ENCODE measurements at places on chromosomes 12 and 14.

GRCh38 chr12:89950421-89950820 is 241.8 kb upstream of the ATP2B1 start:
- no peak for ATAC-seq

DNA sequence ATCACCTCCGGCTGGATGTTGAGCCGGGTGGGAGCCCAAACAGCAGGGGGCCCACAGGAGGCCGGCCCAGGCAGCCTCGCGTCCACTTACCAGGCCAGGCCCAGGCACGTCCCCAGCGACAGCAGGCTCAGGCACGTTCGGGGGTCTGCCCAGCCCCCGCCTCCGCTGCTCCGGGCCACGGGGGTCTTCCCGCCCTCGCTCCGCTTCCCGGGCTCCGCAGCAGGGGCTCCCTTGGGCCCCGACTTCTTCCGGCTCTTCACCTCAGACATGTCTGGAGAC is 216 bp downstream of the IKBIP start:
- ATAC-seq, result no peak

GRCh38 chr12:85441741-85442140 is 161.7 kb downstream of the ALX1 start:
- no peak for ATAC-seq

DNA sequence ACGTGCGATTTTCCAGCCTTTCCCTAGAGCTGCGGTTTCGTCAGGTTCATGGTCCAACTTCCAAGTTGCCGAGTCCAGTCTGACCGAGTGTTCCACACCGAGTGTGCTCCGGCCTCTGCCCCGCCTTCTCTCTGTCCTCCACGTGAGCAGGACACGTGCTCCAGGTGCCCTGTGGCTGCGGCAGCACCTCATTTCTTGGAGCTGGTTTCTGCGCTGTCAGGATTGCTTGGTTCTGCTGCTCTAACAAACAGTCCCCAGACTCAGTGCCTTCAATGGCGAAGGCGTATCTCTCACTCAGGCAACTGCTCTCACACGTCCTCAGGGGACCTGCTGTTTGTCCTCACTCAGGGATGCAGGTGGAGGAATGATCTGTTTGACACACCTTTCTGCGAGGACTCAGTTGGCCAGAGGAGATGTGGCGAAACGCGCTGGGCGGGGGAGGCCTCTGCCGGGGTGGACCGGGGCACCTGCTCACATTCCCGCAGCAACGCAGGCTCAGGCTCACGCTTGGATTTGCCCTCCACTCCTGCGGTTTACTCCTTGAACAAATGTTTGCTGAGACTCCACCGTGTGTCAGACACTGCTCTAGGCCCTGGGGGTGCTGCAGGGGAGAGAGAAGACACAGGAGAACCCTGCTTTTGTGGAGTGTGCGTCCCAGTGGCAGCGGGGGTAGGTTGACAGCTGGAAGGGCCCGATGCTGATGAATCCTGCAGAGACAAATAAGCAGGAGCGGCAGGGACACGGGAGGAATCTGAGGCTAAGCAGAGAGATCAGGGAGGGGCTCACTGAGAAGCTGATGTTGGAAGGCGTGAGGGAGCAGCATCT is 63.4 kb upstream of the FBRSL1 start:
- ATAC-seq, result no peak

GRCh38 chr14:55028476-55028875 is 1.4 kb downstream of the SOCS4 start:
- no peak for ATAC-seq

DNA sequence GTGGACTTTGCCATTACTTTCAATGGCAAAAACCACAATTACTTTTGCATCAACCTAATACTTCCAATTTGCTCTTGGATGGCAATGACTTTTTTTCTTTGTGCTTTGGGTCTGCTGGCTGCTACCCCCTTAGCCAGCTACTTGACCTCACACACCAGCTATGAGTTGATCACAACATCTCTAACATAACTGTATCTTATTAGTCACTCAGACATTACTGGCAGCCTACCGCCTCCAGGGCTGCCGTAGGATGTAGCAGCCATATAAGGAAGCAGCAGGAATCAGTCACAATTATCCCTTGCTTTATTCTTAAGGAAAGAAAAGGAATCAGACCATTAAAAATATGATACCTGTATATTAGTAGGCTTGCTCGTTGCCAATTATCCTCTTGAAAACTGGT is 260.5 kb downstream of the ADAMTS20 start:
- no peak for ATAC-seq

GRCh38 chr12:95804291-95804690 is 13.7 kb upstream of the NTN4 start:
- ATAC-seq, result no peak

GRCh38 chr12:84694116-84694515 is 218.5 kb downstream of the SLC6A15 start:
- no peak for ATAC-seq

DNA sequence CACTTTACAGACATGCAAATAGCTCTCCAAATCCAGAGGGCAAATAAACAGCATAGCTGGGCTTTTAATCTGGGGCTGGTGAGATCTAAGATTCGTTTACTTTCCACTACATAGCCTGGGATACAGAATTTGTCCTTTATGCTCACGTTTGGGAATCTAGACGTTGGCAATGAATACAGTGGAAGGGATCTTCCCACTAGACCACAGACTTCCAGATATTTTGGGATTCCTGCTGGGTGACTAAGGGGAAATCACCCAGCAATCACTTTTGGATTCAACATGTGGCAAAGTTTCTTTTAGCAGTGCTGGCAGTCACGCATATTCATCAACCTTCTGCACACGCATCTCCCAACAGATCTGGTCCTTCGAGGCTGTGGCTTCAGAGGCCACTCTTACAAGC is 23.5 kb downstream of the APPL2 start:
- ATAC-seq, result no peak

- peak; percentile 69 for ATAC-seq
Measured at GRCh38 chr12:124428136-124428791, 133.4 kb downstream of the RFLNA start.

DNA sequence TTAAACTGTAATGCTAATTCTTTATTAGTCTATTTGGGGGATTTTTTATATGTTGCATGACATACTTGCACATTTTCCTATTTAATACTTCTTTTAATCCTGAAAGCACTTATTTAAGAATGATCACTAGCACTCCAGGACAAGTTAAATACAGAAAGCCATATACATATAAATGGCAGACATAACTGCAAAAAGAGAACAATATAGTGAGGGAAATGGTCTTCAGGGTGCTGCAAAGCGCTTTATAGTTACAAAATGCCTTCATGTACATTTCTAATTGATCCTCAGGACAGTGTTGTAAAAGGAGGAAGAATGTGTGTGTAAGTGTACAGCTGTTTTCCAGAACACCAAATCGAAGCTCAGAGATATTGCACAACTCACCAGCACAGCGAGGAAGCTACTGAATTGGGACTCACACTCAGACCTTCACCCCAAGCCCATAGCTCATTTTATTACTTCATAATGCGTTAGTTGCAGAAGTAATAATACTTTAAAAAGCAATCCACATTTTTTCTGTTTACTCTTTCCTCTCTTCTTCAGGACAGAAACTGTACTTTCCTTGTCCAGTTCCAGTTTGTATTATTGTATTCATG is 428.2 kb downstream of the RAD51B start:
- ATAC-seq, result peak; percentile 68

- ATAC-seq, result no peak
Measured at GRCh38 chr14:35196571-35196970, 74.2 kb downstream of the PRORP start.

DNA sequence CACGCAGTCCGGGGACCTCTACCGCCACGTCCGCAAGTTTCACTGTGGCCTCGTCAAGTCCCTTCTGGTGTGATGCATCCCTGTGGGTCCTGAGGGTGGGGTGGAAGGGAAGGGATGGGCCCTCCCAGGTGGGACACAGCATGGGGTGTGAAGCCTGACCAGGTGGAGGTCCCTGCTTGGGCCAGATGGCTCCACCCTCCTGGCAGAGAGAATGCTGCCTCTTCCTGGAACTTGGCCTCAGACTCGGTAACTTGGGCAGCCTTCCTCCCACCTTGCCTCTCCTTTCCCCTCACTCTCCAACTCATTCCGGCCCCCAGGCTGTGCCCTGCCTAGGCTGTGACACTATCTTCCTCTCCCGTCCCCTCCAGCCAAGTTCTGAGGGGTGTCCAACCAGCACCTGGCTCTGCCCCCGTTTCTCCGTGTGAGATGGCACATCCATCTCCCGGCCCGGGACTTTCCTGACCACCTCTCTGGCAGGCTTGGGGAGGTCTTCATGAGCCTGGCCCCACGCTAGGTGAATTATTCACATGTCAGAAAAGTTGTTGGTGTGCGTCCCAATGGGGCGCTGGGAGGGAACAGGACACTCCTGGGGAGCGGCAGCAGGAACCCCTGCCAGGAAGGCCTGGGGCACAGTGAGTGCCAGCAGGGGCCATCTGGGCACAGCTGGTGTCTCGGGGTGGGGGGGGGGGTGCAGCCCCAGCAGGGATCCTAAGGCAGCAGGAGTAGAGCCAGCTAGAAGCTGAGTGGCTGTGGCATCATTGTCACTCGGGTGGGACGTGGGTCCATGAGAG is 1.7 kb downstream of the ZBTB42 start:
- no peak for ATAC-seq

- ATAC-seq, result peak; percentile 80
Measured at GRCh38 chr12:93243689-93244513, 133.8 kb upstream of the NUDT4 start.

- ATAC-seq, result peak; percentile 29
Measured at GRCh38 chr14:24339284-24340151, at the start of gene RIPK3. Gene RIPK3, minus strand, starts transcription at chr14:24339991. Its CDS starts 165 bp downstream, at chr14:24339826.

DNA sequence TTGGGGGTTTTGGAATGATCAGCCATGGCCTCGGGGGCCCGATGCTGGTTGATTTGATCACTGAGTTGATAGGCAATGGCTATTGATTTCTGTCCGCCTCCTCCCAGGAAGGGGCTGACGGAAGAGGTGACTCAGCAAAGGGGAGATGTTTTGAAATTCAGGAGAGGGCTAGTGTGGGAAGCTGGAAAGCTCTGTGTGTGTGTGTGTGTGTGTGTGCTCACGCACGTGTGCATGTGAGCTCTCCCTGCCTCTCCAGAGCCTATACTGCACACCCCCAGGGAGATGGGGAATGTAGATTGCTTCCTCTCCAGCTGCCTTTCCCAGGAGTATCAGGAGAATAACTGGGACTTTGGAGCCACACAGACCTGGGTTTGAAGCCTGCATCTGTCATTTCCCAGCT is 184.9 kb upstream of the MYL2 start:
- no peak for ATAC-seq

DNA sequence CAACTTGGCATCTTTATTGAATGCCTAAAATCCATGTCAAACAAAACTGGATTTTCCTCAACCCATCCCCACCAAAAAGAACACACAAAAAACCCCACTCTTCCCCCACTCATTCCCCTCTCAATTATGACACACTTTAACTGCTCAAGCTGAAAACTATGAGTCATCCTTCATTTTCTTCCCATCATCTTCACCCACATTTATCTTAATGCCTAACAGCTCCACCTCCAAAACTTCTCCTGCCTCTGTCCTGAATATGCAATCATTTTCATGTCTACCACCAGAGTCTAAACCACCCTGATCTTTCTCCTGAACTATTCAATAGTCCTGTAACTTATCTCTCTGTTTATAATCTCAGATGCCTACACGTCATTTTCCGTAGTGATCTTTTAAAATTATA is 239.7 kb downstream of the BCAT1 start:
- ATAC-seq, result no peak

- ATAC-seq, result no peak
Measured at GRCh38 chr12:109277255-109277898, 31.7 kb downstream of the FOXN4 start.

- ATAC-seq, result no peak
Measured at GRCh38 chr14:102226356-102227125, 78.4 kb downstream of the MOK start.

DNA sequence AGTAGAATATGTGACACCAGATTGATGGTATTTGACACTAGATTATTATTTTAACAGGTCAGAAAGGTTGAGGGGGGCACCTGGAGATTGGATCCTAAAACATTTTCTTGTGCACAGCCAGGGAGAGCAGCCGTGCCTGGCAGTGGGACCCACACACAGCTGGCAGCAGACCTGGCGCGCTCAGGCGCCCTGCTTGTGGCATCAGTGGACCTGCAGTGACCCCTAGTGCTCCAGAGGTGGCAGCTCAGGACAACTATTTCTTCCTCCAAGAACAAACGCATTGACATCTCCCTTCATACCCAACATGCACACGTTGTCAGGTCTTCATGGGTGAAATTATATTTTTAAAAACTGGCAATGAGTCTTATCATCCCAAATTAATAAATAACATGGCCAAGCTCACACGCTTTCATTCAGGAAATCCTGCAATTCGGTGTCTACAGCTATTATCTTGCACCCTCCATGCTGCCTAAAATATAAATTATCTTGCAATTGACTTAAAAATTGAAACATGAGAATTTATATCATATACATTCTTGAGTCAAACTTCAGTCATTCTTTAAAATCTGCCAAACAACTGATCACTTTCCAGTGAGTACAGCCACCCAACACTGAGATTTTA is 7.7 kb upstream of the TMEM132D start:
- ATAC-seq, result no peak

GRCh38 chr12:39824505-39825212 is 205.1 kb upstream of the ABCD2 start:
- ATAC-seq, result peak; percentile 50

GRCh38 chr12:124506832-124507153 is 60.6 kb downstream of the NCOR2 start:
- ATAC-seq, result no peak

- ATAC-seq, result no peak
Measured at GRCh38 chr12:5503774-5504173, 71.9 kb downstream of the NTF3 start.

DNA sequence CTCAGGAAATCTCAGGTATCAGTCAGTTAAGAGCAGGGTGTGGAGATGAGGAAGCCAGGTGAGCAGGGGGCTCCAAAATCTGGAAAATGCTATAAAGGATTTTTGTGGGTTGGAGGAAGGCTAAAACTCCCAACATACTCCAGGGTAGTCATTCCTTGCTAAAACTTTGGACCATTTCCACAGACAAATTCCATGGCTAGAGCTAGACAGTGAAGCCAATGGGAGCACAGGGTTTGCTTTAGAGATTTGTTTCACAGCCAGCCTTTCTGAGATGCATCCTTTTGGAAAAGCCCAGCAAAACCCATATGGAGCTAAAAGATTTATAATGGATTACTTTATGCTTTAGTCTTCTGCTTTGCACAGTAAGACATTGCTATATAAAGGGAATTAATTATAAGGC is 146.5 kb downstream of the SAMD4A start:
- ATAC-seq, result peak; percentile 39

- ATAC-seq, result peak; percentile 97
Measured at GRCh38 chr14:99035712-99036610, 236.0 kb downstream of the BCL11B start.

- ATAC-seq, result peak; percentile 75
Measured at GRCh38 chr12:69688471-69689427, 10.4 kb downstream of the BEST3 start.

All from gastroesophageal sphincter (tissue), 4 donors.